ENCODE measurements at places on chromosomes 5 and 9.

DNA sequence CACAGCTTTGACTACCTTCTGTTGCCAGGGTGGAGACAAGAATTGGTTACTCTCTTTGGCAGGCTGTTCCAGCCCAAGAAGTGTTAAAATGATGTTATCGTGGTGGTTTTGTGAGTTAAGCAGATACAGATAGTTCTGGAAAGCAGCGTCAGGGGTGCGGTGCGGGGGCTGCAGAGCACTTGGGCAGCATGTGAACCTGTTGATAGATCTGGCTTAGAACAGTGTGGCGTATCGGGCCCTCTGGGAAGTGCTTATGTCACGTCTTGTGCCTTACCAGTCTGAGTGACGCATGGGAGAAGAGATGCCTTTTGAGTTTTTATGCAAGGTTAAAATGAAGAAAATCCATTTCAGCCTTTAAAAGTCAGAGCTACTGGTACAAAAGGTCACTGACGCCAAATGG, 152.5 kb downstream of the PRKACG start:
- DNase-seq: no peak

- no peak for DNase-seq
Measured at GRCh38 chr5:147382776-147383175, 127.1 kb downstream of the DPYSL3 start.

DNA sequence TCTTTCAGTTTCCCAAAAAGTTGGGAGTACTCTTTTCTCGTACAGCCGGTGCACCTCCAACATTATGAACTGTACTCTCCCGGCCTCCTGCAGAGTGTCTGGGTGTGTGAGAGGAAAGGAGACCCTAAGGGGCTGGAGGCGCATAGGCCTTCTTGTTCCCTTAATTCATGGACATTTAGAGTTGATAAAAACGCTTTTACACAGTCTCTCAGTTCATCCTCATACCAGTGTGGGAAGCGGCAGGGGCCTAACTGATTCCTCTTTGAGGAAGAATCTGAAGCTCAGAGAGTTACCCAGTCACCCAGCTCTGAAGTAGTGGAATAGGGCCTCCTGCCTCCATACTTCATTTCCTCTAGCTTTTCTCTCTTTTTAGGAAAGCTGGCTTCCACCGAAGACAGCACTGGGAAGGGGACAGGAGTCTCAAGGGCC, 3.3 kb downstream of the MCIDAS start:
- no peak for DNase-seq

DNA sequence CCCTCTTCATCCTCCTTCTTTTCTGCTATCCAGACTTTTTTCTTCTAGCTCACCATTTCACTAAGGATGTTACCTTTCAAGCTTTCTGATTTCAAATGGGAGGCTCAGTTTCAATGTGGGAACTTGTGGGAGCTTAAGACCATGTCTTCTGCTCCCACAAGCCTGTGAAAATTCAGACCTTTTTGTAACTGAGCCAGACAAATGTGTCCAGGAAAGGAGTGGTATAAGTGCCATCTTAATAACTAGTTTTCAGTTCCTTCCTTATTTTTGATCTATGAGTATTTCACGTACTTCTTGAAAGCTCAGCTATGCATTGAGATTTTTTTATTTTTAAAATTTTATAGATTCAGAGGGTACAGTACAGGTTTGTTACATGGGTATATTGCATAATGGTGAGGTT, 4.6 kb upstream of the ERCC6L2 start:
- no peak for DNase-seq

DNA sequence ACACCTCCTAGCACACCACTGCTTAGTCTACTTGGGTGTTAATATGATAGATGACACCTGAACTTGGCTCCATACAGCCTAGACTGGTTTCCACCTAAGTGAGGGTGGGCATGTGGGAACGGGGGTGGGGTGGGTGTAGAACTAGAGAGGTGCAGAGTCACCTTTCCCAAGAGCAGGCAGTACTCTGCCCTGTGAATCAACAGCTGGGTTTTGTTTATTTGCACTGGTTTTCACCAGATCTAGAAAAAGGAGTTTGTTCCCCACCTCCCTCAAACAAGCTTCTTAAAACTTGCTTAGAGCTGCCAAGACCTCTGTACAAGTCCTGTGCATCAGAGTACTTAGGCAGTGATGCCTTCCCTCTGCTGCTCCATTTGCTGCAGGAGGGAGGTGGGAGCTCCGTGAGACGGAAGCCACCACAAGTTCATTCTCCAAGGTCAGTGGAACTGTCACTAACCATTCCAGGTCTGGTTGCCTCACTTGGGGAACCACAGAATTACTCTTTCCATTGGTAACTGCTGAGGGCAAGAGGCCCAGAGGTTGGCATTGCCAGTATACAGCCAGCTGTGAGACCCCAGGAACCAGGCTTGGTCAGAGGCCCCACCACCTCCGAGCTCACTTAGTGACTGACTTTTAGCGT, 163.5 kb downstream of the NR3C1 start:
- DNase-seq: no peak

DNA sequence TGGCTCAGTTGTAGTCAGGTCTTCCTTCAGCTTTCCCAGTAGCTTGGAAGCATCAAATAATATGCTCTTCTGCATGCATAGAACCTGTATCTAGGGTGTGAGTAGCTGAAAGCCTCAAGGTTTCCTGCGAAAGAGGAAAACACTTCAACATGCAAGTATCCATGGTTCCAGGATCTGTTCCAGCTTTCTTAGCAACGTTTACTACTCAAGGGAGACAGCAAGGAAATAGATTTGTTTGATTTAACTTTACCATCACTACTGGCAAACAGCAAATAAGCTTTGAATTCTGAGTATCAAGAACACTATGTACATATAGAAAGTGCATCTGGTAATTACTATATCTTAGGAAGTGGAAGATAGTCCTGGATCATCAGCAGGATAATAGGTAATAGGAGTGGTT, 341.0 kb downstream of the PRR16 start:
- DNase-seq: no peak

DNA sequence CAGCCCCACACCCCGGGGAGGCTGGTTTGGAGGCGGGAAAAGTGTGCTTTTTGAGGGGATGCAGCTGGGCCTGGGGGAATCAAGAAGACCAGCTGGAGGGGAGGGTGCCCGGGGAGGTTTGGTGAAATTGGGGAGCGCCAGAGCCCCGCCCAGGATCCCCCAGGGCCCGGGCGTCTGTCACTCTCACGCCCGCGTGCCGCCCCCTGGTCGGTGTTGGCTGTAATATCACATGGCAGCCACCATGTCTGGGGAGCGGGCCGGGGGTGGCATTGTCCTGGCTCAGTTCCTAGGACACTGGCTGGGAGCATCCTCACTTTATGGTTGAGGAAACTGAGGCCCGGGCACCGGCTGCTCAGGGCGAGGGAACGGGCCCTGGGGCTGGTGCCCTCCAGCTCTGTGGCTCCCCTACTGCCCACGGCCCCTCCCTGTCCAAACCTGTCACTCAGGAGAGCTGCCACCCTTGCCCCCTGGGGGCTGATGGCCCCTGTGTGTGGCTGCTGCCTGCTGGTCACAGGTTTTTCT, 27.5 kb downstream of the ASS1 start:
- DNase-seq: no peak

GRCh38 chr9:4760122-4760521, 19.1 kb upstream of the AK3 start:
- DNase-seq: no peak

- no peak for DNase-seq
Measured at GRCh38 chr9:34578241-34579103, 11.1 kb downstream of the CNTFR start.

GRCh38 chr5:135127439-135128240, 93.6 kb upstream of the PITX1 start:
- DNase-seq: peak; percentile 31

GRCh38 chr5:142016556-142016955, 3.7 kb upstream of the GNPDA1 start:
- no peak for DNase-seq

DNA sequence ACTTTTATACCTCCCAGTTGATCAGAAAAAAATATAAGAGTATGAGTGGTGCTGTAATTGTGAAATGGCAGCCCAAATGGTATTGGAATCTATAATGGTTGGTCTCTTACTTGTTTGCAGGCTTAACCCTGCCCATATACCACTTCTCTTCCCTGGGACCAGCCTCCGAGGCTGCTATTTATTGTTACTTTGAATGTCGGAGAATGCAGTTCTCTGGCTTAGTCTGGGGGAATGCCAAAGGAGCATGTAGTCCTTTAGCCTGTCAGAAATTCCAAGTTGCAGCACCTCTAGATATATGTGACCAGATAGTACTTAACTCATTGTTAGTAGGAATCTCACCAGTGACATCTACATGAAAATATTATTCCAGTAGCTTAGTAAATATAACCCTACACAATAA, 47.5 kb downstream of the SLC44A1 start:
- no peak for DNase-seq

- DNase-seq: no peak
Measured at GRCh38 chr9:36576866-36577265, 4.2 kb downstream of the MELK start.

DNA sequence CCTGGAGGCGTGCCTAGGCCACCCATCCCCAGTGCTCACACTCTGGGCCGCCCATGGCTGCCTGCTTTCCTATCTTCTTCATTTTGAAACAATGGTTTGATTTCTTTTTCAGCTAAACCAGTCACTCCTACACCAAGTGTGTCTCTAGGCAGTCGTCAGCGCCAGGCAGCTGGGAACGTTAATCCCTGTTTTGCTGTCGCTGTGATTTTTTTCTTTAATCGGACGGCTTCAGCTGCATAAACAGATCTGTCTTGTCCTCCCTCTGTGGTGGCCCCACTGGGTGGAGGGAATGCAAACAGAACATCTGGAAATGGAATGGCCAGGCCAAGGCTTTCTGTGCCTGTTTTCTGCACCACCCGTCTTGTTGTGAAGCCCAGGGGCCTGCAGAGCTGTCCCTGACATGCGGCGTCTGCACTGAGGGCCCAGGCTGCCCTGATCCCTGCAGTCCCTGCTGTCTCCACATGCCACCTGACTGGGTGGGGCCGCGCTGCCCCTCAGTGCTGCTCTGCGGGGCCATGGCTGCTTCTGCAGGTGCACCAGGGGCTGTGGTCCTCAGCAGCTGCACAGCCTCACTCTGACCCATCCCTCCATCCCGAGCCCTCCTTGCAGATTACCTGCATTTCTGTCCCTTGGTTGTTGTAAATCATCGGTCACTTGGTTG, 51.5 kb downstream of the WNK2 start:
- DNase-seq: no peak

- DNase-seq: no peak
Measured at GRCh38 chr5:133467826-133468463, 144.4 kb downstream of the FSTL4 start.

DNA sequence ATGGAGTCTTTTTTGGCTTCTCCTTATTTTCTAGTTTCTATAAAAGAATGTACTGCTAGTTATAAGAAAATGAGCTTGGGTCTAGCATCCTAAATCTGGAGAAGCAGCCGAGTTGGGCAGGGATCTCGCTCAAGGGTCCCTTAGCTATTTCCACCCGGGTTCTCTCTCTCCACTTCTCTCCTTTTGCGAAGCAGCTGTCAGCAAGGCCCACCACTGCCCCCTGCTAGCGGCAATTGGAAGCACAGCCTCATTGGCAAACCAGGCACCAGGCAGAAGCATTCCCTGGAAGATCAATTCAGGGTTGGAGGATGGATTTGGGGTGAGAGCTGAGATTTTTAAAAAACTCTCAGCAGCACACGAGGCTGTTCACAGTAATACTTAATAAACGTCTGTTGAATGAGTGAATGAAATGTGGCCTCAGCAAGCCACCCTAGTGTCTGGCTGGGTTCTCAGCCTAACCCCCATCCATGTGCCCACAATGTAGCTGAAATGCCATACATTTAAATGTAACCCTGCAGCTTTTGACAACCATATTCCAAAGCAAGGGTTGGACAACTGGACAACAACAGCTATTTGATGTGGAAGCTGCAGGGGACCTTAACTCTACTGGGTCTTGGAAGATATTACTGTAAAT, 34.6 kb upstream of the TNIP1 start:
- peak; percentile 11 for DNase-seq

GRCh38 chr5:1390861-1391600, 46.1 kb upstream of the CLPTM1L start:
- DNase-seq: no peak

- DNase-seq: no peak
Measured at GRCh38 chr9:86637515-86637914, 283.3 kb upstream of the TUT7 start.

DNA sequence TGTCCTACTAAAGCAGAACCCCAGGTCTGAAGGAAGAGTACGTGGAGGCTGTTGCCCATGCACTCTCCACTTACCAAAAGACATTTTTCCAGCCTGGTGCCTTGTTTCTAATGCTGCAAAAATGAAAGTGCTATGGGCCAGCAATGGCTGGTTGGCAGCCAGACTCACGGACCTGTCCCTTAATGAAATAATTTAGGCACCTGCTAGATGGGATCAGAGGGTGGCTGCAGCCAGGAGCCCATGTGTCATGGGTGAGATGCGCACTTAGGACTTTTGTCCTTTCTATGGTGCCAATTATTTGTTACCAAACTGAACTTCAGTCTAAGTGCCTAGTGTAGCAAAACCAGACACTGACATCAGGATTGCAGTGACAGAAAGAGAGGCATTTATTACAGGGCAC, 276.3 kb downstream of the YTHDC2 start:
- no peak for DNase-seq

DNA sequence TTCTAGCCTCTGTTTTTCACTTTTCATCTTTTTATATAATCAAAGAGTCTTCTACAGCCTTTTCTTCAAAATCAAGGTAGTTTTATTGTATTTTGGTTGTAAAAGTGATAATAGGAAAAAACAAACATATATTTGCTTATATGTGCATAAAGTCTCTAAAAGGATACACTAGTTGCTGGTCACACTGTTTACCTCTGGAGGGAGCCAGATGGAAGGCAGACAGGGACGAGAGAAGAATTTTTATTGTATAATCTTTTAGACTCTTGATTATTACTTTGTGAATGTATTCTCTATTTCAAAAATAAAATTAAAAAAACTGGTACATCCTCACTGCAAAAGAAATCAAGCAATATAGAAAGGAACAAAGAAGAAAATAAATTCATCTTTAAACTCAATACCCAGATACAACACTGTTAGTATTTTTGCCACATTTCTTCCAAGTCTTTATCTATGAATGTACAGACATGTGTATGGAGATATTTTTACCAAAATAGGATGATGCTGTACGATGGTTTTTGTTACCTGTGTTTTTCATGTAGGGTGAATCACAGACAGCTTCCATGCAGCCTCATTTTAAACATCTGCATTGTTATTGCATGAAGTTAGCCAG, 6.1 kb upstream of the RNF183 start:
- DNase-seq: peak; percentile 30

DNA sequence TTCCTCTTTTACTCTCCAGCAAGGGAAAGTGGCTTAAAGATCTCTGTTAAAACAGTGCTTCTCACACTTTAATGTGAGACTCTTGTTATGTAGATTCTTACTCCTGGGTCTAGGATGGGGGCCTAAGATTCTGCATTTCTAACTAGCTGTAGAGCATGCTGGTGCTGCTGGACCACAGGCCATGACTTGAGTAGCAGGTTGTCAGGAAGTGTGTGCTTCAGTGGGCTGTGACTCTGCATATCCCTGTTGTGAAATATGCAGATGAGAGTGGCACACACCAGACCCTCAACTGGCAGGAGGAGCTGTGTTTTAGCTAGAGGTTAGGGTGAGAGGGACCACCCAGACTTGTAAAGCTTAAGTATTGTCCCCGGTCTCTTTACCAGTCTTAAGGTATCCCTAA, 191.1 kb upstream of the DMRT1 start:
- no peak for DNase-seq

- no peak for DNase-seq
Measured at GRCh38 chr9:127209948-127210640, 54.5 kb upstream of the GARNL3 start.

GRCh38 chr5:149518620-149519019, 32.6 kb downstream of the CSNK1A1 start:
- no peak for DNase-seq

GRCh38 chr5:125310749-125311148, 564.3 kb upstream of the ZNF608 start:
- no peak for DNase-seq

- no peak for DNase-seq
Measured at GRCh38 chr5:77333036-77333435, 122.6 kb downstream of the PDE8B start.
